ENCODE measurements at places on chromosomes 1 and 21. TPM values are rescaled to one million over a fixed set of nuclear protein-coding genes. Genes with fewer than 3 reads are reported as not detected.

GRCh38 chr1:97668945-97669344 lies 251.9 kb downstream of the DPYD start:
- DNase-seq, result no peak

- no peak for DNase-seq
These were observed 19.5 kb upstream of the ARHGEF10L start for GRCh38 chr1:17520041-17520440.

DNA sequence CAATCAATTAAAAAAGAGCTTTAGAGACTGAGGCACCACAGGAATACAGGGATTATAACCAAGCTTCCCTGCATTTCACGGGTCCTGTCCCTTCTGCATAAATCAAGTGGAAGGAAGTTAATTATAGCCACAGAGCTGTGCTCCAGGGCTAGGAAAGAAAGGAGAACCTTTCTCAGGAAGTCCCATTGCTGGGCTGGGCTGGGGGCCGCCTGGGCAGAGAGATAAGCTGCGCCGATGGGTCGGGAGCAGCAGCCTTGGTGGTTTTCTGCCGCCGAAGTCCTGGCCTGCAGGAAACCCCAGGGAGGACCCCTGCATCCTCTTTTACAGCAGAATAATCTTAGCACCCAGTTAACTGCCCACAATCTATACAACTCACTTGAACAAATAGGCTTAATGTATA lies 12.6 kb upstream of the CD34 start:
- DNase-seq, result no peak

DNA sequence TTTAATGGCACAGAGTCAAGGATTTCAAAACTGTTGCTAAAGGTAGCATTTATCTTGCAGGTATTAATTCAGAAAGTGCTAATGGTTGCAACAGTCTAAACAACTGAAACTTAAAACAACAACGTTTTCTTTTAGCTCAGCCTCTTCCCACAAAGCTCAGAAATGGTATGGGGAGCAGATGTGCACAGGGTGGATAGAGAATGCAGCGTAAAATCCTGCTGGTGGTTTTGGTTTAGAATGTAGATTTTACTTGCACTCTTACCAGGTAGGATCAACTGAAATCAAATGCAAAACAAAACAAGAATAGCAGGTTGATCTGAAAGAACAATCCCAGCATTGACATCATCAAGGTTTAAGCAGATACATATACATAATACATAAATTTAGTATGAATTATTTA lies 3.8 kb upstream of the LRRC8C start:
- no peak for DNase-seq

GRCh38 chr1:3560251-3560871 lies 50.9 kb downstream of the MEGF6 start:
- DNase-seq, result no peak

DNA sequence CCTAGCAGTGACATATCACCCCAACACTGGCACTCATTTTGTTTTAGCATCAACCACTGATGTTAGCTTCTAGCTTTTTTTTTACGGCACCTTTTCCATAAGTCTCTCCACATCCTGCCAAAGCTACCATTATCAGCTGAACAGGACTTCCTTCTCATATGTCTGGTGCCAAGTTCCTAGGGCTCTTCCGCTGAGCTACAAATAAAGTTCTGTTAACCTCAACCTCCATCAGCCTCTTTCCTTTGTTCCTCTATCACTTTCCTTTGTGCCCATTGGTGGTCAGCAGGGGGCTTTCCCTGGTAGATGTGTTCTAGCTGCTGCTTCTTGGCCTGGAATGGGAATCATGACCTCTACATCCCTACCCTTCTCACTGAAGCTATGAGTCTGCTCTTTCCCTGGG lies 163.8 kb downstream of the FAF1 start:
- DNase-seq, result no peak

DNA sequence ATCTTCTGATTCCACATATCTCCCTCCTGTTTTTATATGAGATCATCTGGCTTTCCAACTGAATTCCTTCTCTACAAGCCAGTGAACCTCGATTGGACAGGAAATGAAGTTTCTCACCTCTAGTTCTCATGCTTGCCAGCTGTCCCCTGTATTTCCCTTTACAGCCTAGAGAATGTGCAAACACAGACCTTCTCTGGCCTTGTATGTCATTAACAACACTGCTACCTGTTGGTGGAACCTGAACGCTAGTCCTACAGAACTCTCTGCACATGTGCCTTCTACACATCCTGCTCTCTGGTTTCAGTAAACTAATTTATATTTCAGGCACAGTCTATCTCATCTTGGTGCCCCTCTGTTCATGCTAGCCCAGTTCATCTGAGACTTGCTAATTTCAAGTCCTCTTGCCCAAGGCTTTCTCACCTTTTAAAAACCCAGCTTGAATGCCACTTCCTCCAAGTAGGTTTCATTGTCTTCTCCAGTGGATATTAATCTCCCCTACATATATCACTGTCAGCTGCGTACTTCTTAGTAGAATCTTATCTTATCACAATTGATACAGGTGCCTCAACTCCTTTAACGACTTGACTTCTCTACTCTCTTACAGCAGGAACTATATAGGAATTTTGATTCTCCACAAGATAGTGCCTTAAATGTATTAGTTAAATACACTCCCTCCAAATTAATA lies 549.9 kb downstream of the PLPP3 start:
- DNase-seq, result no peak

The CSF3R gene
- not detected for total RNA-seq

The ZNF672 gene
- total RNA-seq, result 19.8 TPM

The HSD3B2 gene
- not detected for total RNA-seq

The KCNJ9 gene
- not detected for total RNA-seq

All from chondrocyte (in vitro differentiated cells).